Left ventricle myocardium inferior (tissue), 1 donor: ENCODE measurements at places on chromosomes 1 and 21. TPM values are rescaled to one million over a fixed set of nuclear protein-coding genes. Genes with fewer than 3 reads are reported as not detected.

WNT3A gene
- total RNA-seq: not detected

CADM3 gene
- total RNA-seq: 3.7 TPM

SIM2 gene
- not detected for total RNA-seq

USP21 gene
- total RNA-seq: 20.0 TPM

TRAF3IP3 gene
- 1.2 TPM for total RNA-seq

ITSN1 gene
- 41.9 TPM for total RNA-seq

SH2D2A gene
- total RNA-seq: 0.88 TPM

TRNAU1AP gene
- 13.0 TPM for total RNA-seq

- H3K27ac ChIP-seq: no peak overlapping the region
- no peak overlapping the region for H3K4me3 ChIP-seq
- peaks cover 54% of the 10 kb centered on the region for H3K4me1 ChIP-seq
- no peaks in the 10 kb centered on the region for H3K27me3 ChIP-seq
Measured at GRCh38 chr1:96746440-96747420, 25.1 kb downstream of the PTBP2 start.

DNA sequence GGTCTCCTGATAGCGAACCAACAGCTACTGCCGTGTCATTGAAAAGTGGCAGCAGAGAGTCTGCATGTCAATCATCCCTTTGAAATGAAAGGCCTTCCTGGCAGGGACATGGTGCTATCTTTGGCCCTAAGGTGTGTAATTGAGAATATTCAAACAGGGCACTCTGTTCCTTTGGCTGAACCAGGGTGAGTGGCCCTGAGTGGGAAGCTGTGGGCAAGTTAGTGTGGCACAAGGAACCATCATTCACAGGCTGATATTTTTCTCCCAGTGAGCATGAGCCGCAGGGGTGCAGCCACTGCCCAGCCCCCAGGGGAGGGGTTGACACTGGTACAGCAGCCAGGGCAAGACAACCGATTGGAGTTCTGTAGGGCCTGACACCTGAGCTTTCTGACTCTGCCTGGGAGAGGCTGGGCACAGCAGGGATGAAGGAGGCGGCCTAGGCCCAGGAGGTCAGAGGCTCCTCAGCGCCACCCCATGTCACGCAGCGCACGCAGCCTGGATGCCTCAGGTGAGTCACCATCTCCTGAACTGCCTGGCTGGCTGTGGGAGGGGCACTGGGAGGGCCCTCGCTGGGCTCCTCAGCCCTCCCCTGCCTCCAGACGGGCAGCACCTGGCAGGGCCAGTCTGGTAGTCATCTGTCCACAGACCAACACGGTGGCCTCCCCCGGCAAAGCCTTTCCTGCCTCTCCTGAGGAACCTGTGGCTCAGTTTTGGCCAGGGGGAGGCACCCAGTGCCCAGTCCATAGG lies 13.2 kb downstream of the QSOX1 start:
- H3K36me3 ChIP-seq: peaks cover 11% of the 10 kb centered on the region
- H3K27me3 ChIP-seq: no peaks in the 10 kb centered on the region
- no peak overlapping the region for H3K4me3 ChIP-seq
- peaks cover 65% of the 10 kb centered on the region for H3K4me1 ChIP-seq
- peak overlapping the region; percentile 90 for H3K27ac ChIP-seq
- DNase-seq: no peak

GRCh38 chr1:43880604-43881003 lies 53.0 kb upstream of the ARTN start:
- no peaks in the 10 kb centered on the region for H3K27me3 ChIP-seq
- H3K4me3 ChIP-seq: no peak overlapping the region
- peak overlapping the region; percentile 76 for H3K27ac ChIP-seq
- peaks cover 23% of the 10 kb centered on the region for H3K4me1 ChIP-seq
- H3K36me3 ChIP-seq: no peaks in the 10 kb centered on the region

DNA sequence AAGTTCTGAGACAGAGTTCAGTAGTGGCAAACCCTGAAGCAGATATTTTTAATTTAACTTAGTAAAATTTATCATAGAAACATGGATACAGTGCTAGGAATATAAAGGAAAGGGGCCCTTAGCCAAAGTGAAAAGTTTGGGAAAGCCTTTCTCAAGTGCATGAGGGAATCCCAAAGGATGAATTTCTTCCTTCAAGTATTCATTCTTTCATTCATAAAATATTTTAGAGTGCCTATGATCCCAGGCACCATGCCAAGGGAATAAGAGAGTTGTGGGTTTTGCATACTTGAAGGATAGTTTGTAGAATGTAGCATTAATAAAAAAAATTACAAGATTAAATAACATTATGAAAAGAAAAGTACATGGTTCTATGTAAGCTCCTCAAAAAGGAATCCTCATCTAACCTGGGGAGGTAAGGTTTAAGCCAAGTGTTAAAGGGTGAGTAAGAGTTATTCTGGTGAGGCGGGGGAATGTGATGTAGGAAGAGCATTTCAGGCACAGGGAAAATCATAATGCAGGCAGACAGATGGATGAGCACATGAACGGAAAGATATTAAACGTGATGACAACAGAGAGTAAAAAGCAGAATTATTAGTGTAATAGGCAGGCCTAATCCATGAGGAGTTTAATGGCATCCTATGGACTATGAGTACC lies 40.4 kb upstream of the NTNG1 start:
- no peaks in the 10 kb centered on the region for H3K27me3 ChIP-seq
- no peak overlapping the region for H3K4me3 ChIP-seq
- no peaks in the 10 kb centered on the region for H3K4me1 ChIP-seq
- no peak overlapping the region for H3K27ac ChIP-seq

- H3K36me3 ChIP-seq: no peaks in the 10 kb centered on the region
- DNase-seq: no peak
- no peaks in the 10 kb centered on the region for H3K27me3 ChIP-seq
- no peaks in the 10 kb centered on the region for H3K4me1 ChIP-seq
Measured at GRCh38 chr1:231465051-231465450, 43.0 kb upstream of the EGLN1 start.

DNA sequence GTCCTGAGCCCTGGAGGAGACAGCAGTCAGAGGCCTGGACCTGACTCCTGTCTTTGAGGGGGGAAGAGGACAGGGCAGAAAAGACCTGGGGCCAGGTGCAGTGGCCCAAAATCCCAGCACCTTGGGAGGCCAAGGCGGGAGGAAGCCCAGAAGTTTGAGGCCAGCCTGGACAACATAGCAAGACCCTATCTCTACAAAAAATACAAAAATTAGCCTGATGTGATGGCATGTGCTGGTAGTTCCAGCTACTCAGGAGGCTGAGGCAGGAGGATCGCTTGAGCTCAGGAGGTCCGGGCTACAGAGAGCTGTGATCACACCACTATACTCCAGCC lies 104.5 kb upstream of the ARHGEF16 start:
- peak overlapping the region; percentile 41 for H3K4me3 ChIP-seq
- H3K27me3 ChIP-seq: peaks cover 72% of the 10 kb centered on the region
- H3K36me3 ChIP-seq: no peaks in the 10 kb centered on the region
- peak overlapping the region; percentile 96 for H3K27ac ChIP-seq

DNA sequence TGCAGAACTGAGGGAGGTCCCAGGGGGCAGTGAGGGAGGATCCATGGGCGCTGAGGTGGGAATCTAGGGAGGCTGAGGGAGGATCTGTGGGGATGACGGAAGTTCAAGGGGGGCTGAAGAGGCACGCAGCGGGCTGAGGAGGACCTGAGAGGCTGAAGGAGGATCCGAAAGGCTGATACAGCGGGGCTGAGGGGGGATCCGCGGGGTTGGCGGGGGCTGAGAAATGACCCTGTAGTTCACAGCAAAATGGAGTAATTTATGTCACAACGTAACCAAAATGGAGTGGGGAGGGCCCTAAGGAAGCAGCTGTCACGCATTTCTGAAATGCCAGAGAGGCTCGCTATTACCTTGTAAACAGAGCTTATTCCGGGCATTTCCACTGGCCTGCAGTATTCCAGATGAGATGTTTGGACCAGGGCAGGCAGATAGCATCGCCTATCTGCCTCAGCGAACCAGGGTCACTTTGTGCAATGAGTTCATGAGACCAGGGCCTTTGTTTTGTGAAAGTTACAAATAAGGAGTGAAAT lies 926 bp upstream of the MRPL55 start:
- DNase-seq: no peak
- peak overlapping the region; percentile 92 for H3K27ac ChIP-seq
- peaks cover 32% of the 10 kb centered on the region for H3K4me1 ChIP-seq
- H3K36me3 ChIP-seq: peaks cover 24% of the 10 kb centered on the region

- no peaks in the 10 kb centered on the region for H3K36me3 ChIP-seq
- H3K4me3 ChIP-seq: peak overlapping the region; percentile 27
- peaks cover 59% of the 10 kb centered on the region for H3K4me1 ChIP-seq
Measured at GRCh38 chr21:45306832-45307571, 19.3 kb upstream of the POFUT2 start.

GRCh38 chr1:199182186-199182843 lies 543.5 kb downstream of the PTPRC start:
- H3K27ac ChIP-seq: peak overlapping the region; percentile 12
- H3K27me3 ChIP-seq: no peaks in the 10 kb centered on the region
- no peak for DNase-seq
- no peak overlapping the region for H3K4me3 ChIP-seq
- peaks cover 22% of the 10 kb centered on the region for H3K4me1 ChIP-seq

DNA sequence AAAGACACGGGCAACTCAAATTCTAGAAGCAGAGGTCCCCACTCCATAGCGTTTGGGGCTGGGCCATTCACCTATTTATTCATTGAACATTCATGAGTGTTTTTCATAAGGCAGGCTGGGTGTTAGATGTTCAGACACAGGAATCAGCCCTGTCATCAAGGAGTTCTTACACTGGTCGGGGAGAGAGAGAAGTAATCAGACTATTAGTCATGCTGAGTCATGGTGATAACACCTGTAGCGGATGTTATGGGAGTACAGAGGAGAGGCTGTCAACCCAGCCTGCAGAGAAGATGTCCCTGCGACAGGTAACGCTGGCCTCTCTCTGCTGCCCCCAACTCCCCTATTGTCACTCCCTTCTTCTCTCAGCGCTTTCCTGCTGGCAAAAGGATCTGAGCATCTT lies 17.2 kb downstream of the LY9 start:
- no peak for DNase-seq
- H3K27ac ChIP-seq: no peak overlapping the region
- H3K4me3 ChIP-seq: no peak overlapping the region
- H3K27me3 ChIP-seq: peaks cover 51% of the 10 kb centered on the region
- no peaks in the 10 kb centered on the region for H3K4me1 ChIP-seq

DNA sequence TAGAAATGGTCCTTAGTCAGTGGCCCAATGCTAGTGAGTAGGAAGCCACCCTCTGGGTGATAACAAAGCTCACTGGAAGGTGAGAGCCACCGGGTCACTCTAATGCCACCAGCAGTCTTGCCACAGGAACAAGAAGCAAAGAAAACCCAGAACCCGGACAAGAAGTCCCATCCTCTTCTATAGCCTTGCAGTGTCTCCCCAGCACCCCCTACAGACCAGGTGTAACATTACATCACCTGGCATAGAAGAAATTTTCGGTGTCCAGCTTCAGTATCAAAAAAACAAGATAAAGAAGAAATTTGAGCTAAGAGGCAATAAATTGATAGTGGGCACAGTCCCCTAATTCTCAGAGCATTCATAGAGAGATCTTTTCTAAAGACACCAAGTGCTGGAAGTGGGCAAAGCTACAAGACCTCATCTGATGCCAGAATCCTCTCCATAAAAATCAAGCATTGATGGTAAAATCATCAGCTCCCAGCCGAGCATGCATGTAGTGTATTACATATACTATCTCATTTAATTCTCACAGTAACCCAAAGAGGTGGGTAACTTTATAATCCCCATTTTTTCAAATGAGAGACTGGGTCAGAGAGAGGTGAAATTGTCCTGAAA lies 491.0 kb downstream of the MATN1 start:
- no peaks in the 10 kb centered on the region for H3K4me1 ChIP-seq
- H3K36me3 ChIP-seq: no peaks in the 10 kb centered on the region
- peaks cover 61% of the 10 kb centered on the region for H3K27me3 ChIP-seq
- no peak overlapping the region for H3K27ac ChIP-seq
- DNase-seq: no peak

DNA sequence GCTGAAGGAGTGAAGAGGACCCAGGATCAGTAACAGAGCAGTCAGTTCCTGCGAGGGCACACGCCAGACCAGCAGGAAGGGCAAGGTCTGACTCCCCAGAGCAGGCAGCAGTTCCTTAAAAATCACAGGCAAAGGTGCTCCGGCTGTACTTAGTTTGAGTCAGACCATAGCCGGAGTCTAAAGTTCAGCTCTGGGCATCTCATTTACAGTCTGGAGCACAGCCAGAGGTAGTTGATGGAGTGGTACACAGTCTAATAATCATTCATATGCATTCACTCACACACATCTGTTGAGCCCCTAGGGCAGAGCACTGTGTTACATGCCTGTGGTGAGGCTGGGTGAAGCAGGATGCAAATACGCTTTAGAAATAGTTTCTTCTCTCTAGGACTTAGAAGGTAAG lies 7.3 kb upstream of the AMIGO1 start:
- no peak for DNase-seq
- no peak overlapping the region for H3K4me3 ChIP-seq
- peaks cover 4% of the 10 kb centered on the region for H3K4me1 ChIP-seq
- peaks cover 4% of the 10 kb centered on the region for H3K27me3 ChIP-seq
- H3K36me3 ChIP-seq: no peaks in the 10 kb centered on the region

- H3K36me3 ChIP-seq: no peaks in the 10 kb centered on the region
- H3K27ac ChIP-seq: no peak overlapping the region
- no peak for DNase-seq
- H3K27me3 ChIP-seq: peaks cover 63% of the 10 kb centered on the region
- no peak overlapping the region for H3K4me3 ChIP-seq
Measured at GRCh38 chr1:85203573-85204171, 2.9 kb upstream of the SYDE2 start.

- DNase-seq: no peak
- no peaks in the 10 kb centered on the region for H3K27me3 ChIP-seq
- H3K27ac ChIP-seq: no peak overlapping the region
- H3K36me3 ChIP-seq: no peaks in the 10 kb centered on the region
Measured at GRCh38 chr1:45545019-45545493, 5.6 kb upstream of the AKR1A1 start.

- peaks cover 7% of the 10 kb centered on the region for H3K4me1 ChIP-seq
- DNase-seq: no peak
- no peaks in the 10 kb centered on the region for H3K36me3 ChIP-seq
- peaks cover 28% of the 10 kb centered on the region for H3K27me3 ChIP-seq
Measured at GRCh38 chr1:6912518-6912917, 127.3 kb downstream of the CAMTA1 start.

DNA sequence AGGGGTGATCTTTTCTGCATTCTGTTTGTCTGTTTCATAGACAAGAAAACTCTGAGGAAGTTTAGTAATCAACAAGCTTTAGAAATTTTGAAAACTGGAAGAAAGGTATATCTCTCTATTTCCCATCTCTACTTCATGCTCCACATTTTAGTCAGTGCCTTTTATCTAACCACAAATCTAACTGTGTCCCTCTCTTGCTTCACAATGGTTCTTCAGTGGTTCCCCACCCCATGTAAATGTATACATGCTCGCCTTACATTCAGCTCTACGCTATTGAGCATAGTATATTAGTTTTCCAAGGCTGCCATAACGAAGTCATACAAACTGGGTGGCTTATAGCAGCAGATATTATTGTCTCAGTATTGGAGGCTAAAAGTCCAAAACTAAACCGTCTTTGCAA lies 14.4 kb upstream of the SAMSN1 start:
- H3K27ac ChIP-seq: no peak overlapping the region
- no peak overlapping the region for H3K4me3 ChIP-seq
- no peak for DNase-seq
- no peaks in the 10 kb centered on the region for H3K27me3 ChIP-seq
- no peaks in the 10 kb centered on the region for H3K4me1 ChIP-seq
- no peaks in the 10 kb centered on the region for H3K36me3 ChIP-seq
